PC-3 (cell line): ENCODE measurements at places on chromosomes 4 and X. TPM values are rescaled to one million over a fixed set of nuclear protein-coding genes. Genes with fewer than 3 reads are reported as not detected.

The ANK2 gene
- 1.4 and 1.8 TPM in 2 replicates for total RNA-seq

The CCNQ gene
- 110 and 145 TPM in 2 replicates for total RNA-seq

The SPARCL1 gene
- total RNA-seq, result not detected in 2 replicates

The CYSLTR1 gene
- not detected in 2 replicates for total RNA-seq

- no peak for DNase-seq
These were observed 247.7 kb upstream of the ARSJ start for GRCh38 chr4:114226968-114227760.

- no peak for DNase-seq
These were observed 30.5 kb downstream of the PLAC8 start for GRCh38 chr4:83083925-83084475.
